ENCODE measurements at places on chromosomes 3 and 15. TPM values are rescaled to one million over a fixed set of nuclear protein-coding genes. Genes with fewer than 3 reads are reported as not detected.

- DNase-seq: no peak
- H3K4me3 ChIP-seq: no peak overlapping the region
- H3K27me3 ChIP-seq: no peaks in the 10 kb centered on the region
- no peak overlapping the region for H3K27ac ChIP-seq
Measured at GRCh38 chr15:85718981-85719380, 75.7 kb downstream of the KLHL25 start.

DNA sequence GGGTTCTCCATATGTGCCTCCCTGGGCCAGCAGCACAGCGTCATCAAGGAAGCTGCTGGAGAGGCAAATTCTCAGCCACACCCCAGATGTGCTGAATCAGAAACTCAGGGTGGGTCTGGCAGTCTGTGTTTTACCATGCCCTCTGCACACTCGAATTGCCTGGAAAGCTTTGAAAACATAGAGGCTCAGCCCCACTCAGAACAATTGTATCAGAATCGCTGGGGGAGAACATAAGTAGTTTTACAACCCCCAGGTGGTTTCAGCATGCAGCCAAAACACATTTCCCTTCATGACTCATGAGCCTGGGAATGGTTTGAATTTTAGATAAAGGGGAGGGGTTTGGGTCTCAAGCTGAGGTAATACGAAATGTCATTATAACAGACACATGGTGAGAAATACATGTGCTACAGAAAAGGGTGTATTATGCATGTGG is 9.6 kb downstream of the TGM4 start:
- DNase-seq: no peak
- no peak overlapping the region for H3K4me3 ChIP-seq
- H3K27me3 ChIP-seq: peaks cover 26% of the 10 kb centered on the region
- H3K4me1 ChIP-seq: no peaks in the 10 kb centered on the region
- no peaks in the 10 kb centered on the region for H3K36me3 ChIP-seq

- H3K36me3 ChIP-seq: no peaks in the 10 kb centered on the region
- no peak overlapping the region for H3K27ac ChIP-seq
- DNase-seq: no peak
- peaks cover 3% of the 10 kb centered on the region for H3K27me3 ChIP-seq
Measured at GRCh38 chr15:40121911-40122638, 13.4 kb upstream of the BMF start.

- H3K36me3 ChIP-seq: no peaks in the 10 kb centered on the region
- DNase-seq: no peak
- no peaks in the 10 kb centered on the region for H3K27me3 ChIP-seq
- no peak overlapping the region for H3K27ac ChIP-seq
- H3K4me1 ChIP-seq: no peaks in the 10 kb centered on the region
Measured at GRCh38 chr3:99321261-99321660, 317.1 kb upstream of the COL8A1 start.

GRCh38 chr3:114221165-114221880 is 16.1 kb downstream of the ZNF80 start:
- DNase-seq: peak; percentile 4
- no peaks in the 10 kb centered on the region for H3K4me1 ChIP-seq
- no peaks in the 10 kb centered on the region for H3K27me3 ChIP-seq
- H3K27ac ChIP-seq: no peak overlapping the region
- no peak overlapping the region for H3K4me3 ChIP-seq

DNA sequence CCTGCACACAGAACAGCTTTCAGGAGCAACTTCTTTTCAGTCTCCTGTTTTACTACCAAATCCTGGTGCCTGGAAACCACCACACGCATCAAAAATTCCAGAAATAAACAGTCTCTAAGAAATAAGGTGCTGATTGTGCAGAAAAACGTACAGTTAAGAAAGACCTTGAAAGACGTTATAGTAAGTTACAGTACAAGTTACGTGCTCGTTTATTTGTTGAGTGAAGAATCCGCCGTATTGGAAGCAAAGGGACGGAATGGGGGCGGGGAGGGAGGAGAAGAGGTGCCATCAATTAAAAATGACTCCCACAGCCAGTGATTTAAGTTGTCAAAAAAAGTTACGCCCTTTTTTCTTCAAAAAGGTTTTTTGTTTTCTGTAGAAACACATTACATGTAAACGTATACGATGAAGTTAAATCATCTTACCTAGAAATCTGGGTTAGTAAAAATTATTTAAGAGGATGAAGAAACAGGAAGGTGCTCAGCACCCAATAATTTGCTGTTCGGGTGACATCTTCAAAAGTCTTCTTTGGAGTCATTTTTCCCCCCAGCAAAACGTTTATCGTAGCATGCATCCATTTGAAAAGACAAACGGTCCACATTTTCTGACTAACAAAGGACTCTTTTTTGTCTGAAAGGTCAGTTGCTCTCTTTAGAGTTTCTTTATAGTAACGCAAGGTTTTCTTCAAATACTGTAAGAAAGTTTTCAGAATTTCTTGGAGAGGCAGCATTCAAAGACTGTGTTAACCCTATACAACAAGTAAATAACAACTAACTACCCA is 782 bp upstream of the UACA start:
- H3K27ac ChIP-seq: no peak overlapping the region
- H3K4me3 ChIP-seq: no peak overlapping the region
- H3K27me3 ChIP-seq: no peaks in the 10 kb centered on the region
- peaks cover 11% of the 10 kb centered on the region for H3K4me1 ChIP-seq
- no peak for DNase-seq

- H3K27ac ChIP-seq: no peak overlapping the region
- no peaks in the 10 kb centered on the region for H3K36me3 ChIP-seq
- DNase-seq: no peak
- no peaks in the 10 kb centered on the region for H3K4me1 ChIP-seq
- H3K4me3 ChIP-seq: no peak overlapping the region
Measured at GRCh38 chr15:39110336-39110735, 470.5 kb upstream of the THBS1 start.

DNA sequence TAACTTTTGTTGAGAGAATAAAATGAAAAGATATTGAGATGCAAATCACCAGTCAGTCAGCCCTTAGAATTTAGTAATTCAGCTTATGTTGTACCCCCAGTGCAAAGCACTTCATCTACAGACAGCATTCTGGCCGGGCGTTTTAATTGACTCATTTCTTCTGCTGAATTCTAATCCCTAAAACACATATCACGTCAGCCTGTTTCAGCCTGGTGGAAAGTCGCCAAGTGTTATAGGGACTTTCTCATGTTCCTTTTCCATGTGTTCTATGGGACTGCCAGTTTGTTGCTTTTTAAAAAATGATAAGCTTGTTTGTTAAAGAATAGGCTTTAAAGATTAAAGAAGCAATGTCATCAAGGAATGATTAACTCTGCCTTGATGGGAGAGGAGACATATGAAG is 169.7 kb upstream of the BFSP2 start:
- no peaks in the 10 kb centered on the region for H3K27me3 ChIP-seq
- H3K36me3 ChIP-seq: no peaks in the 10 kb centered on the region
- no peak for DNase-seq
- no peak overlapping the region for H3K4me3 ChIP-seq

Gene NMNAT3
- 6.8 TPM for total RNA-seq

DNA sequence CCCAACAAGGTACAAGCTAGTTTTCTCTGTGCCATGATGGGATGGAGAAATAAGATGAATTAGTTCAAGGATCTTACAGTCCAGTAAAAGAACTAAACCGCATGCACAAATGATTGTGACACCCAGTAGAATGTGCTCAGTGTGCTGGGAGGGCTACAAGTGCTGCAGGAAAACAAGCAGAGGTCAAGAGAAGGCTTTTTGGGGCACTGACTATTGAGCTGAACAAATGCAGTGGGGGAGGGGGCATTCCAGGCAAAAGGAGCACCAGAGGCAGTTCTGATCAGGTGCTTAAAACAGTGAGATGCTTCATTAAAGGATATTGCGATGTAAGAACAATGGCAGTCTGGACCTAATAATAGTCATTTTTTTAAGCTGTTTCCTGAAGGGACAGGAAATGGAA is 6.0 kb downstream of the SLC27A2 start:
- peaks cover 3% of the 10 kb centered on the region for H3K36me3 ChIP-seq
- H3K4me1 ChIP-seq: peaks cover 23% of the 10 kb centered on the region
- H3K27ac ChIP-seq: no peak overlapping the region
- DNase-seq: no peak
- no peaks in the 10 kb centered on the region for H3K27me3 ChIP-seq

GRCh38 chr3:52670621-52671521 is 14.8 kb downstream of the PBRM1 start:
- no peaks in the 10 kb centered on the region for H3K27me3 ChIP-seq
- peaks cover 28% of the 10 kb centered on the region for H3K36me3 ChIP-seq
- H3K4me1 ChIP-seq: no peaks in the 10 kb centered on the region
- DNase-seq: peak; percentile 47
- H3K4me3 ChIP-seq: no peak overlapping the region

DNA sequence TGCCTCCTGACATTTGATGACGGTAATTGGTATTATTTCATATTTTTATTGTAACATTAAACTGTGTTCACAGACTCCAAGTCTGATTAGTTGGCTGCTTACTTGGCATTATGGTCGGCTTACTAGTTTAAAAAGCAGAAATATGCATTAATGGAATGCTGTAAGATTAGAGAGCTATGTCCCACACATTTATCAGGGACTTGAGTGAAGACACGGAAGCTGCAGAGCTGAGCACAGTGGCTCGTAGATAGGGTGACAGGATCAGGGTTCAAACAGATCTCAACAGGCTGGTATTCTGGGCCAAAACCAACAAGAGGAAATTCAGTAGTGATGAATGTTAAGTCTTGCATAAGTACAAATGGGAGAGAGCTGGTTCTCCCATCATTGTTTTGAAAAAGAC is 113.8 kb downstream of the ADAMTSL3 start:
- H3K4me3 ChIP-seq: no peak overlapping the region
- H3K27ac ChIP-seq: no peak overlapping the region
- H3K36me3 ChIP-seq: no peaks in the 10 kb centered on the region
- H3K4me1 ChIP-seq: no peaks in the 10 kb centered on the region
- 0 out of 3 replicates have a peak, but pooled peaks cover 2% of the 10 kb centered on the region for H3K27me3 ChIP-seq

- H3K36me3 ChIP-seq: no peaks in the 10 kb centered on the region
- peak; percentile 84 for DNase-seq
- H3K4me3 ChIP-seq: no peak overlapping the region
- peaks cover 13% of the 10 kb centered on the region for H3K4me1 ChIP-seq
- H3K27me3 ChIP-seq: peaks cover 16% of the 10 kb centered on the region
Measured at GRCh38 chr15:40274350-40275274, 8.3 kb downstream of the ANKRD63 start.

GRCh38 chr3:53166781-53167291 is 5.8 kb downstream of the PRKCD start:
- H3K4me3 ChIP-seq: no peak overlapping the region
- H3K4me1 ChIP-seq: peaks cover 19% of the 10 kb centered on the region
- peak; percentile 51 for DNase-seq
- peaks cover 6% of the 10 kb centered on the region for H3K36me3 ChIP-seq
- H3K27me3 ChIP-seq: no peaks in the 10 kb centered on the region

DNA sequence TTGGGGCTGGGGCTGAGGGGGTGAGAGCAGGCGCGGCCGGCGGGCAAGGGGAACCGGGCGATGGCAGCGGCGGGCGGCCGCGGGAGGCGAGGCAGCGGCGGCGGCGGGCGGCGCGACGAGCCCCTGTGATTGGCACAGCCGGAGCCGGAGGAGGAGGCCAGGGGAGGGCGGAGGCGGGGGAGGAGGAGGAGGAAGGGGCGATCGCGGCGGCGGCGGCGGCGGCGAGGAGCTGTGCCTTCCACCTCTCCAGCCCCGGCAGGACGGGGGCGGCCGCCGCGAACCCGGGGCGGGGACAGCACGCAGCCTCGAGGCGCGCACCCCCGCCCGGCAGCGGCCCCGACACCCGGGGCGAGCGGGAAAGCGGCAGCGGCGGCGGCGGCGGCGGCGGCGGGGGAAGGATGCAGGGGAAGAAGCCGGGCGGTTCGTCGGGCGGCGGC is at the start of gene SLCO3A1:
Gene SLCO3A1, plus strand, starts transcription at position 198 of the 437 bp plus-strand sequence.
- no peak for DNase-seq
- H3K4me1 ChIP-seq: no peaks in the 10 kb centered on the region
- no peak within 1 kb of the TSS for H3K27ac ChIP-seq
- peaks cover 5% of the 10 kb centered on the region for H3K27me3 ChIP-seq

- no peaks in the 10 kb centered on the region for H3K27me3 ChIP-seq
- no peak overlapping the region for H3K27ac ChIP-seq
- DNase-seq: no peak
- H3K4me3 ChIP-seq: no peak overlapping the region
- H3K4me1 ChIP-seq: no peaks in the 10 kb centered on the region
- H3K36me3 ChIP-seq: no peaks in the 10 kb centered on the region
Measured at GRCh38 chr3:51343918-51344687, 41.0 kb upstream of the MANF start.

Gene WDR49
- not detected for total RNA-seq

Gene MINDY2
- 12.1 TPM for total RNA-seq

GRCh38 chr3:98536456-98537017 is 4.8 kb downstream of the GPR15 start:
- H3K27ac ChIP-seq: no peak overlapping the region
- peaks cover 6% of the 10 kb centered on the region for H3K4me1 ChIP-seq
- H3K36me3 ChIP-seq: no peaks in the 10 kb centered on the region
- H3K4me3 ChIP-seq: no peak overlapping the region
- no peaks in the 10 kb centered on the region for H3K27me3 ChIP-seq

GRCh38 chr3:10945683-10946287 is 46.8 kb upstream of the SLC6A1 start:
- peak; percentile 89 for DNase-seq
- H3K27ac ChIP-seq: no peak overlapping the region
- no peak overlapping the region for H3K4me3 ChIP-seq
- H3K4me1 ChIP-seq: no peaks in the 10 kb centered on the region
- peaks cover 26% of the 10 kb centered on the region for H3K27me3 ChIP-seq

DNA sequence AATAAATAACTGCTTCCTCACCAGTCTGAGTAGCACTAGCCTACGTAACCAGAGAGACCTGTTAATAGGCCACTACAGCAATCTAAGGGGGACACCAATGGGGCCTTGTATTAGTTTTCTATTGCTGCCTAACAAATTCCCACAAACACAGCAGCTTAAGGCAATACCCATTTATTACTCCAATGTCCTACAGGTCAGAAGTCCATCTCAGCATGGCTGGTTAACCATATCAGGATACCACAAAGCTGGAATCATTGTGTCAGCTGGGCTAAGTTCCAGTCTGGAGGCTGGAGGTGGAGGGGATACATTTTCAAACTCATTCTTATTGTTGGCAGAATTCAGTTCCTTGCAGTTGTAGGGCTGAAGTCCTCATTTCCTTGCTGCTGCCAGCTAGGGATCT is 331.9 kb downstream of the ULK4 start:
- DNase-seq: no peak
- no peak overlapping the region for H3K4me3 ChIP-seq
- no peak overlapping the region for H3K27ac ChIP-seq
- H3K4me1 ChIP-seq: no peaks in the 10 kb centered on the region
- no peaks in the 10 kb centered on the region for H3K27me3 ChIP-seq

GRCh38 chr3:111143-112069 is 85.2 kb upstream of the CHL1 start:
- H3K4me1 ChIP-seq: no peaks in the 10 kb centered on the region
- no peaks in the 10 kb centered on the region for H3K27me3 ChIP-seq
- DNase-seq: no peak
- no peak overlapping the region for H3K4me3 ChIP-seq

- H3K27ac ChIP-seq: no peak overlapping the region
- H3K4me3 ChIP-seq: no peak overlapping the region
- no peak for DNase-seq
- H3K36me3 ChIP-seq: no peaks in the 10 kb centered on the region
- no peaks in the 10 kb centered on the region for H3K4me1 ChIP-seq
Measured at GRCh38 chr3:22933841-22934116, 269.3 kb upstream of the UBE2E2 start.

Data from K562 (cell line).